ENCODE measurements at places on chromosomes 2 and 18.

DNA sequence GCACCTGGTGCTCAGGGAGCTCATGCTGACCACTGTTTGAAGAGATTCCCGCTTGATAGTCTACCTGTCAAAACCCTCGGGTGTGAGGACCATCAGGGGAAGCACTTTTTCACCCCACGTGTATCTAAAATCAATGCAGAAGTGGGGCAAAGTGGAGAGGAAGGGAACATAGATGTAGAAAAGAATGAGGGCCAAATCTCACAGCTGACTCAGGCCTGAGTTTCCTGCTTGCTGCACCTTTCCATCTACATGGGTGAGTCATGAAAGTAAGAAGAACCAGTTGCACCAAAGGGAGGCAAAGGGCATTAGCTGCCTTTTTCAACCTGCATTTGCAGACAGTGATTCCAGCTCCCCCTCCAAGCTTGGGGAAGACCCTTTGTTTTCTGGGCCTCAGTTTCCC lies 100.2 kb upstream of the MYCN start:
- no peak for DNase-seq

- no peak for DNase-seq
These were observed 3.2 kb downstream of the KLHL14 start for GRCh38 chr18:32769586-32770053.

- DNase-seq = no peak
These were observed 32.9 kb upstream of the CSRNP3 start for GRCh38 chr2:165436559-165436958.

DNA sequence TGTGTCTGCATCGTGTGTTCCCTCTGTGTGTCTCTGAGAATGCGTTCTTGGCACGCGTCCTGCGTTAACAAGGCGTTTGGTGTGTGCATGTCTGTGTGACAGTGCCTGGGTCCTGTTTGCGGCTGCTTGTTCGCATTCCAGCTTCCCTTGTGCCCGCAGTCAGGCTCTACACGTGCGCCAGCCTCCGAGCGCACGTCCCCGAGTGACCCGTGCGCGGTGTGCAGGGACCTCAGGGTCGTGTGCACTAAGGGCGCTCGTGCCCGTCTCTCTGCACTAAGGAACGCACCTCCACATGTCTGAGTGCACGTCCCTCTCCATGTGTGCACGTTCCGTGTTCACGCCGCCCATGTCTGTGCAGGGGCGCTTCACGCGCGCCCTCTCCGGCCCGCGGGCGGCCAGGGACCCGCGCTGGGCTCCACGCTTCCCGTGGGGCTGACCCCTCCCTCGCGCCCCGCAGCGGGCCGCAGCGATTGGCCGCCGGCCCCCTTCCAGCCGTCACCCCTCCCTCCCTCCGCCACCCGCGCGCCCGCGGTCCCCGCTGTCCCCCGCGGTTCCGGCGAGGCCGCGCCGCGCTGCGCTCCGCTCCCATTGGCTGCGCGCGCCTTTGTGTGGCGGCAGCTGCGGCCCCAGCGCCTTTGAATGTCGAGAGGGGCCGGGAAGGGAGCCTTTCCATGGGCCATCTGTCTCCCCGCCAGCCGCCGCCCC lies 229.4 kb downstream of the HAUS1 start:
- no peak for DNase-seq

DNA sequence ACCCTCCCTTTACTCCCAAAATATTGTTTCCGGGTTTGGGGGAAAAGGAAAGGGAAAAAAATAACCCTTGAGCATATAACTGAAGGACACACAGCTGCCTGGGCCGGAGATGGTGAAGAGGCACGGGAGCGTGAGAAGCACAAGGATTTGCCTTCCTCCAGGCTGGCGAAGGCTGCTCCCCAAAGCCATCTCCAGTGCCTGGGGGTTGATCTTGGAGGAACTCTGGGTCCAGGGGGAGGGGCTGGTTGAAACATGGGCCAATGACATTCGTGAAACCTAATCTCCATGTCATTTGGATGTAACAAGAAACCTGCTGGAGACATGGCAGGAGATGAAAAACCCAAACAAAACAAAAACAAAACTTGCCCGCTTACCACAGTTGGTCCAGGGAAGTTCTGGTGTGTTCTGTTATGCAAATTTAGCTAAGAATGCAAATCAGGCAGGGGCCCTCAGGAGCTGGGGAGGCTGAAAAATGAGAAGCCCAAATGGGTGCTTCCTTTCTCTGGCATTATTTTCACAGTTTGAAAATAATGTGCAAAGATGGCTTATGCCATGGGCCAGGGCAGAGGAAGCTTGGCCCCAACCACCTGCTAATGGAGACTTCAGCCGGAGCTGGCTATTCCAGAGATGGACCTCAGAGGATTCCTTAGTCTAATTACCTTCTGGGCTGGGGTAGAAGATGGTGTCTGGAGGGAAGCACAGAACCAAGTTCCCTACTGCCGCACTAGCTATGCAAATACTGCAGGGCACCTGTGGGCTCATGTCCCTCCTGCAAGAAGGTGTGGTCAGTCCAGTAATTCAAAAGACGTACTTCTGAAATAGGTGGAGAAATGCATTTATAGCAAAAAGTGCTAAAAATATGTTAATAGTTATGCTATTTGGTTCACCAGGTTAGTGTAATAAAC lies 180.9 kb downstream of the BCL2 start:
- DNase-seq = no peak

DNA sequence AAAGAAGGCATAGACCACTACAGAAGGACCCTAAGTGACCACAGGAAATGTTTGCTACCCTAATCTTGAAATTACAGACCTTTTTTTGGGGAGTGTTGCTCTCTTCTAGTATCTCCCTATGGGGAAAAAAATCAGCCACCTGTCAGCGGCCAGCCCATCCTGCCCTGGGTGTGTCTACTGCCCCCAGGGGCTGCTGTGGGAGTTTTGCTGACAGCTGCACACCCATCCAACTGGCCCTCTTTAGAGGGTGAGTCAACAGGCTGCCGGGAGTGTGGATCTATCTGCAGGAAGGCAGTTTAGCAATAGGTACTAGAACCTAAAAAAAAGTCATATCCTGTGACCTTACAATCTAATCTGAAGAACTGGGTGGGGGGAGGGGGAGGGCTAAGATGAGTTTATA lies 796 bp upstream of the DYSF start:
- DNase-seq = no peak

- DNase-seq = no peak
These were observed 92.4 kb downstream of the PLB1 start for GRCh38 chr2:28588292-28588670.

DNA sequence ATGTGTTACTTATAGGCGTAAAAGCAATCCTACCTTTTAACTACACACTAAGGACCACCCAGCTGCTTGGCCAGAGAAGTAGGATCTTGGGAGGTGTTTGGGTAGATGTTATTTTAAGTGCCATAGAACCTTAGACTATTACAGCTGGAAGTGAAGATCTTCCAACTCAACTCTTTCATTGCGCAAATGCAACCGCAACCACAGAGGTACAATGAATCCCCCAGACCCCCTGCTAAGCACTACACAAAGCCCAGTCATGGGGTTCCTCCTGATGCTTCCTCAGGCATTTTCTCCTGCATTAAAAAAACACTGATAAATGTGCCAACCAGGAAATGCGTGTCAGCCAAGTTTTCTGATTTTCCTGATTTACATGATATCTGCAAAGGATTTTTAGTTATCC lies 246.0 kb downstream of the LRRTM1 start:
- no peak for DNase-seq

GRCh38 chr2:25690058-25690457 lies 16.7 kb upstream of the DTNB start:
- DNase-seq = no peak

GRCh38 chr2:95730813-95731212 lies 139.0 kb downstream of the TRIM43 start:
- no peak for DNase-seq

DNA sequence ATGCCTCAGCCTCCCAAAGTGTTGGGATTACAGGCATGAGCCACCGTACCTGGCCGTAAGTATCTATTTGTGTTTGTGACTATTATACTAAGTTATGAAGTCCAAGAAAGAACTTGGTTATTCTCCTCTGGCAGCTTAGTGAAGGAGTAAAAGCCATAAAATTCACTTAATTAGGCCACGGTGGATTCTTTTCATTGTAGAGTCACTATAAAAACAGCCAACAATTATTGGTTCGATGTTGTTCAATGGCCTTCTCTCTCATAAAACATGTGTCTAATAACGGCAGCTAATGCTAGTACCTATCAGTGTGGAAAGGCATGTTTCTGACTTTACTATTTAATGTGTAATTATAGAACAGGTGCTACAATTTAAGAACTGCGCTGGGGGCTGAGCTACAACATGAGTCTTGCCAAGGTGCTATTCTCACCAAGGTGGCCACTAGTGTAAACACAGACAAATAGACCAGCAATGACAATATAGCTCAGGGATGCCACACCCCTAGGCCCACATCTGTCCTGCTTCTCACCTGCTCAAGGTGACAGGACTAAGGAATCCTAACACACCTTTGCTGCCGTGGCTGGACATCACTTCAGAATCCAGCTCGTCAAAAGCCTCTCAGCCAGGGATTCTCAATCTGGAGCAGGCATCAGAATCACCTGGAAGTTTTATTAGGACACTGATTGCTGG lies 17.2 kb downstream of the ATP8B1 start:
- no peak for DNase-seq

DNA sequence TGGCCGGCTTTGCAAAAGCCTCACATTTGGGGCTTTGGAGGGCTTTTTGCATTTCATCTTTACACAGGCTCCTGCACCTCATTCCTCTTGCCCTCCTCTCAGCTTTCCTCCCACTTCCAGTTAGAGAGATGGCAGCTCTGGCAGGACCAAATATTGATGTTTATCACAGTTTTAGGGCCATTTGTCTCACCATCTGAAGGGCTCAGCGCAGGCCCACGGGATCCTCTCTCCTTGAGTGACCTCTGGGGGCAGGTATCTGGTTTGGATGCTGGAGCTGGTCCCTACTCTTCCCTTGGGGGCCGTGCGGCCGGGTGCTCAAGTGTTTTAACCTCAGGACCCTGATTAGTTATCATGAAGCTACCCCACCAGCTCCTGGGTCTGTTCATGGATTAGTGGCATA lies 19.9 kb downstream of the ATOH8 start:
- no peak for DNase-seq

DNA sequence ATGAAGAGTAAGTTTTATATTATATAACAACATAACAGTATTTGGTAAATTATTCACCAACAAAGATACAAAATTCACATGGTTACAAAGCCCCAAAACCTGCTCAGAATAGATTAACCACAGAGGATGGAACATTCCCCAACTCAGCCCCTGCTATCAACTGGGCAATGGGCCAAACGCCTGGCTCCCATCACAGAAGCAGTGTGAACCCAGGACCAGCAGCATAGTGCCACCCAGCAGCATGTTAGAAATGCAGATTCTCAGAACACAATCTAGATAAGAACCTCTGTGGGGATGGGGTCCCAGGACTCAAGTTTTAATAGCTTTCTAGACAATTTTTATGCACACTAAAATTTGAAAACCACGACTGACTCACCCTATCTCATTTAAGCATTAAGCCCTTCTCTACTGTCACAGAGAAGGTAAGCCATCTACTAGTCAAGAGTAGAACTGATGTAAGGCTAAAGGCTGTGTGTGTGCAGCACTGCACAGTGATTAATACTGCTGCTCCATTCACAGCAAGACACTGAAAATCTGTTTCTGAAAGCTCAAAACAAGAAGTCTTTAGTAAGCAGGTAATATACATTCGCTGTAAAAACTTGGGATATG lies 15.2 kb downstream of the AFG3L2 start:
- DNase-seq = no peak

DNA sequence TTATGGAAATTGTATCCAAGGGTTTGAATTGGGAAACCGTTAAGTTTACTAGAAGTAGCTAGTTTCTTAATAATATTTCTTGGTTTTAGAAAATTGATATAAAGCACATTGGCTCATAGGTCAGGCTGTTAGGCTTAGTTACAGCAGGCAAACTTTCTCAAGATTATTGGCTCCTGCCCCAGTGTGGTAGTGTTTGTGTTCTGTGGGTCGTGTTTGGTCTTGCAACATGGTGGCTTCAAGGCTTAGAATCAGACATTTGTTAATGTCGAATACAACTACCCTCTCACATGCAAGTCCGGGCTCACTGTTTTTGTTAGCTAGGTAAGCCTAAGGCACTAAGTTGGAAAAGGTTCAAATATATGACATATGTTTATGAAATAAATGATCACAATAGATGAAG lies 19.6 kb downstream of the CERS6 start:
- no peak for DNase-seq

GRCh38 chr2:117351396-117351795 lies 463.1 kb upstream of the DDX18 start:
- DNase-seq = no peak

- DNase-seq = no peak
These were observed 92.3 kb downstream of the CLIP4 start for GRCh38 chr2:29207352-29208148.

GRCh38 chr2:145012806-145013205 lies 492.9 kb upstream of the ZEB2 start:
- no peak for DNase-seq

DNA sequence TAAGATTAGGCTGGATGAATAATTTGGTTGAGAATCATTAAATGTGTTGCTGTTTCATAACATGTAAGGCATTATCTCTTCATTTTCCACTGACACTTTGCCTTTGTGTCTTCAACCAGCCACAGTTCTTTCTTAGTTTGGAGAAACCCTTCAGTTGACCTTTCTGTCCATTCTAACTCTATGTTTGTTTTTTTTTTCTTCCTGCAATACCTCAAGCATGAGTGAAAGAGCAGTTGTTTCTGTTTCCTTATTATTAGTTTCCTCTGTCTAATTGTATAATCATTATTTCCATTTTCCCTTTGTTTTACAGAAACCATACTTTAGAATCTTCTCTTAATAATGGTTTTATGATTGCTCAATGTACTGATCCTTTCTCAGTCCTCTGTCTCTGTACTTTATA lies 25.6 kb downstream of the HADHB start:
- no peak for DNase-seq

DNA sequence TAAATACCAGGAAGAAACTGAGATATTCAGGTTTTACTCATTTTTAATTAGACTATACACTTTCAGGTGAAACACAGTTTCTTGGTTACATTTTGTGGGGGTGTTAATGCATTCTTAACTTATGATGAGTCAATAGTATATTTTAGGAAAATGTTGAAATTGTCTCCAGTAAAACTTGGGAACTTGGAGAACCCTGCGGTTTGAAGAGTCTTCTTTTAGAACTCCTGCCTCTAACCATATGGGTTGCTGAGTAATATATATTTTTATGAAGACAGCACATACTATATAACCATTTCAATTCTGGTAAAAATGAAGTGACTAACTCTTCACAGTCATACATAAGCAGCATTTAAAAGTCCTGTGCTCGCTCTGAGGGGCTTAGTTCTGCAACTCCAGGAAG lies 308.2 kb upstream of the LRATD1 start:
- DNase-seq = no peak

- DNase-seq = no peak
These were observed 127.0 kb downstream of the ST6GAL2 start for GRCh38 chr2:106758901-106759497.

DNA sequence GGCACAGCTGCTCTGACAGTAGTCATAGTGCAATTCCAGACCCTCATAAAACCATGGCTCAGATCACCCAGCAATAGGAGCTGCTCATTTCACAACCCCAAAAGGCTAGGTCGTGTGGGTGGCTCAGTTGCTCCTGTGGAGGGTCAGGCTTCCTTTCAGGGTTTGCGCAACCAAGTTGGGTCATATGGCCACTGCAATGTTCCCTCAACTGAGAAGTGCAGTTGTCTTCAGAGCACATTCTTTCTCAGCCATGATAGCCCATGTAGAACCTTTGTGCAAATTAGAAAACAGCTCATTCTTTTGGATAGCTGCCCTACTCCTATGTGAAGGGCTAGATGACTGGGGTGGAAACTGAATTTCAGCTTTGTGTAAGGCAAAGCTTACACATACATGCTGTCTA lies 3.2 kb downstream of the SERPINB13 start:
- no peak for DNase-seq

GRCh38 chr2:172402198-172402597 lies 25.2 kb upstream of the ITGA6 start:
- DNase-seq = no peak

GRCh38 chr2:73942664-73943063 lies 16.0 kb downstream of the DGUOK start:
- no peak for DNase-seq

All from activated naive CD4-positive, alpha-beta T cell (primary cell).